ENCODE measurements at places on chromosomes 3 and 15.

DNA sequence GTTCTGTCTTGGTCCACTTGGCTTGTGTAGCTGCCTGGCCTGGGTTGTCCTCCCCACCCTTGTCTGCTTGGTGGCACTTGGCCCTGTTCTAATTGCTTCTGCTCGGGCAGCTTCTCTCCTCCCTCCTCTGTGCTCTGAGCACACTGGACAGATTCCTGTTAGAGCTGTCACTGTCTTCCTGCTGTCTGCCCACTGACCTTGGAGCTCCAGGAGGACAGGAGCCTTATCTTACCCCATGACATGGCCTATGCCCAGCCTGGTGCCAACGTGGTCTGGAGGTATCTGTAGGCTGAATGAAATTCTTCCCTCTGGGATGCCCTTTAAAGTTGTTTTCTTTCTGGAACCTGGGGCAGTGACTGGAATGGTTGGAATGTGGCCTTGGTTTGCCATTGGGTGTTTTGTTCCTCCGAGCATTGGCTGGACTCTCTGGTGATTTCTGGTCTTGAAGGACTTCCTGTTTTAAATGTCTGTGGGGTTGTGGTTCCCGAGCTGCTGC is 94.1 kb downstream of the FAM43A start:
- no peak for DNase-seq

DNA sequence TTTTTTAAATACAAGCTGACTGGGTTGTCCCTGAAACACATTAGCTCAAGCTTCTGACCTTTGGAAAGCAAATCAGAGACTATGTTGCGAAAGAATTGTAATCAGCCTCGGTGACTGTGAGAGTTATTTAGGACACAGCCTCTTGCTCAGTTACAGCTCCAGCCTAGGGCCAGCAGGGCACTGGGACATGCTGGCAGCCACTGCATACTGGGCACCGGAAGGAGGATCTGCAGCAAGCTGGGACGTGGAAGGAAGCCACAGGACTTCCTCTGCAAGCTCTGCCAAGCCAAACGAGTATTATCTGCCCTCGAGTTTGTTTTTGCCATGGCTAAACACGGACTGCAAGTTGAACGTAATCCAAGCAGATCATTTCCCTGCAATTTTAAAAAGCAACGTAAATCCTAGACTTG is 24.4 kb upstream of the COPG1 start:
- DNase-seq = peak; percentile 58

- DNase-seq = no peak
Observed at GRCh38 chr3:47028667-47029066, 49.2 kb downstream of the NBEAL2 start.

- no peak for DNase-seq
Observed at GRCh38 chr15:48695827-48696573, 50.5 kb upstream of the FBN1 start.

DNA sequence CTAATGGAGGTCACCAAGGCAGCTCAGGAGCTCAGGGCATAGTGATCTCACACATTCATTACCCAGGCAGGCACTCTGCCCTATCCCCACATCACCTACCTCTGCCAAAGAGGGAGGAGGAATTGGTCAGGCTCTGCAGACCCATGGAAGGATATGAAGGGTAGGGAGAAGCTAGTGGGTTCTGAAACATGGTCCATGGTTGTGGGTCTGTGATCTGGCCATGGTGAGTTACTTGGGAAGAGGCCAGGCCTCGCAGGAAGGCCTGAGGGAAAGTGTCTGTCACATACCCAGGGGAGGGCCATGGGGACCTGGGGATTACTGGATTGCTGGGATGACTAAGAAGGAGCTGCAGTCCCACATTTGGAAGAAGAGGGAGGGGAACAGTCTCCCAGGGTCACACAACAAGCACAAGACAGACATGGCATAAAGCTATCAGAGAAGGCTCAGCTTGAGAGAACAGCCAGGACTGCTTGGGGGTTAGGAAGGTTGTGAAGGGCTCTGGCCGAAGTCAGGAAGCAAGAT is 1.4 kb upstream of the PRSS50 start:
- DNase-seq = no peak

DNA sequence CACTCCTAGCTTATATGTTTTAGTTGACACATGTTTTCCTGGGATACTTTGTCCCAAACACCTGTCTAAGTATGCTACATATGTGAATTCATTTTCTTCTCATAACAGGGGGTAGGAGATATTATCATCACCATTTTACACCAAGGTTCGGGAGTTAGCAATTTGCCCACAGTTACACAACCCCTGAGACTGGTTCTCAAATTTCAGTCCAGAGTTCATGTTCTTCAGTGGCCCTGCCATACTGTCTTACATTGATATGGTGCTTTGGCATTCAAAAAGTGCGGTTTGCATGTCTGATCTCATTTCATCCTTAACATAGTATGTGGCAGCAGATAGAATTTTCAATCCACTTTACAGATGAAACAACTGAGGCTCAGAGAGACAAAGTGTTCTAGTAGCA is 38.4 kb downstream of the ROBO2 start:
- no peak for DNase-seq

DNA sequence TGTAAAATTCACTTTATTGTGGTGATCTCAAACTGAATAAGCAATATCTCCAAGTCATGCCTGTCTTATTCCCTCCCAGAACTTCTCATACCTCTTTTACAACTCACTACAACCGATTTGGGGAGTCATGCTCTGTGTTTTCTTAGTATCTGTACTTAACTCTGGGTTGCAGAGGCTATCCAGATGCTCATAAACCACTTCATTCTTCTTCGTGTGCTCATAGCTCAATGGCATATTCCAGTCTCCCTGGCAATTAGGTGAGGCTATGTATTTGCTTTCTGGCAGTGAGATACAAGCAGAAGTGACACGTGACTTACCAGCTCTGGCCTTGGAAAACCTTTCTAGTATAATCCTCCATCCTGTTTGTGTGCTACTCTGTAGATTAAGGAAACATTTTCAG is 360.9 kb downstream of the ZNF385D start:
- DNase-seq = peak; percentile 81

DNA sequence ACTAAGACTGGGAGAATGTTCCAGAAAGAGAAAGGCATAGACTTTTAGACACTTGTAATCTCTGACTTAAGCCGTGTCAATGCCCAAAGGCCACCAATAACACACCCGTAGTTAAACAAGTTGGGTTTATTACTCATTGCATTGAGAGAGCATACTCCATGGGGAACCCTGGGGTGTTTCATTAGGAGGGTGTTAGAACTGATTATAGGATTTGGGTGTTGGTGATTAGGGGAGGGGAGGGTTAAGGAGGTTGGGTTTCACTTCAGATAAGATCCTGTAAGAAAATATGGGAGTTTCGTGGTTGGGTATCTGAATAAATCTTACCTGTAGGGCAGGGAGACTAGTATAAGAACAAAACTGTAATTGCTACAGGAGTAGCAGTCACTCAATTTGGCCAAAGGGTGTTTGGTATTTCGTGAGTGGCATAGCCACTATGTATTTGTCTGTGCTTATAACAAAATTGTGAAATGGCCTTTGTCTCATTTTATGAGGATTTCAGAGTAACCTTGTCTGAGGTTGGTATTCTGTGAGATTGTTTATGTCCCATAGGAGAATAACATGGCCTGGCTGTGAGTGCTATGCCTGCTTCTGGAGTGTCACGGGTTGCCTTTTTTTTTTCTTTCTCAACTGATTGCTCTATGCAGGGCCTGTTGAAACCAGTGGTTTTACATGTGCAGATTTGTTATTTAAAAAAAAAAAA is 2.9 kb downstream of the HACD3 start:
- DNase-seq = no peak

- no peak for DNase-seq
Observed at GRCh38 chr3:194300936-194301335, 50.2 kb downstream of the CPN2 start.

DNA sequence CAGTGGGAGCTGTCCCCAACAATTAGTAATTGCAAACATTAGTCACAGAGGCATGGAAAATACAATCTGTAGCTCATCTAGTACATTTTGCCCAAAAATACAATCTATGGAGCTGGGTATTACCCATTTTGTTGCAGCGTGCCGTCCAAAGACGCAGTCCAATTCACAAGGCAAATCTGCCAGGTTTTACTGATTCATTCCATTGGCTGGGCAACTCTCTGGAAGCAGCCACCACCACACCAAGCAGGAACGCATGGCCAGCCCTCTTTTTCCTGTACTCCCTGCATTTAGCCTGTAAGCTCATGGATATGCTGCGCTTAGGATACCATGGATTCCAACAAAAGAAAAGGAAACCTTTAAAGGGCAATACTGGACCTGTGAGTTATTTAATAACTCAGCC is 60.5 kb upstream of the ARRDC4 start:
- no peak for DNase-seq

- no peak for DNase-seq
Observed at GRCh38 chr15:52491472-52491871, 37.2 kb downstream of the MYO5A start.

DNA sequence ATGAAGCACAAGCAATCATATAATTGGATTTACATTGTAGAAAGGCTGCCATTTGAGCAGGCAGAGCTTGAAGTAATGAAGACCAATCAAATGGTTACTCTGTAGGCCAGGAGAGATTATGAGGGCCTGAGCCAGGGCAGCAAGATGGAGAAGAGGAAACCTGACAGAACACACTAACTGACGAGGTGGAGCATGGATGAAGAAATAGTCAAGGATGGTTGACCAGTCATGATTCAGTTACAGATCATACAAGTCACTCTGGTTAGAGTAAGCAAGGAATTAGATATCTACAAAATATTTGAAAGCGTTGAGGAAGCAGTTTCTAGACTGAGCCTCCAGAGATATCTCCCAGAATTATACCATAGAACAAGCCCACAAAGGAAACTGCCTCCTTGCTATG is 101.8 kb upstream of the THSD4 start:
- no peak for DNase-seq

- no peak for DNase-seq
Observed at GRCh38 chr3:124650798-124651197, 79.5 kb upstream of the UMPS start.

- DNase-seq = no peak
Observed at GRCh38 chr3:106247902-106248684, 379.3 kb upstream of the CBLB start.

- DNase-seq = no peak
Observed at GRCh38 chr3:5095886-5096285, 26.2 kb upstream of the ARL8B start.

DNA sequence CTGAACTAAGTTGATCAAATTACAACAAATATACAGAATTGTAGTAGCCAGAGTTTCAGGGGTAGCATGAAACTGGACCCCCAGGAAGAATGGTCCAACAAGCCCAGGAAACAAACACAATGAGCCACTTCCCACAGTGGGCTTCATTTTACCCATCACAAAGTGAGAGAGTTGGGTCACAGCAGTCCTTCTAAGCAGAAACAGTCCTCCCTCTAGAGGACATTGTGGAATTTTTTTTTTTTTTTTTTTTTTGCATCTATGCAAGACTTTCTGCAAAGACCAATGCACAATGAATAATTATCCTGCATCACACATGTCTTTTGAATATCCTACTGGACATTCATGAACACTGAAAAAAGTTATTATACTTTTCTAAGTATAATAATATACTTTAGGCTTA is 73.8 kb upstream of the ATP13A5 start:
- DNase-seq = peak; percentile 38

- no peak for DNase-seq
Observed at GRCh38 chr3:155496206-155496605, 202.7 kb upstream of the STRIT1 start.

DNA sequence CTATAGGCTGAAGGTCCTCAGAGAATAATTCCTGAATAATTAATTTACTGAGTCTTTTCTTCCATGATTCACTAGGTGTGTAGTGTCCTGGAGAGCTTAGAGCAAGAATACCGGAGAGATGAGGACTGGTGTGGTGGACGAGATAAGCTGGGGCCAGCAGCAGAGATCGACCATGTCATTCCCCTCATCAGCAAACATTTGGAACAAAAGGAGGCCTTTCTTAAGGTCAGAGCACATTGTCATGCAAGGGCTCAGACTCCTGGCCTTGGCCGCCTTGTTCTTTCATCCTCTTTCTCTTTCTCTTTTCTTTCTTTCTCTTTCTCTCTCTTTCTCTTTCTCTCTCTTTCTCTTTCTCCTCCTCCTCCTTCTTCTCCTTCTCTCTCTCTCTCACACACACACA is 291.4 kb upstream of the UMPS start:
- DNase-seq = no peak

DNA sequence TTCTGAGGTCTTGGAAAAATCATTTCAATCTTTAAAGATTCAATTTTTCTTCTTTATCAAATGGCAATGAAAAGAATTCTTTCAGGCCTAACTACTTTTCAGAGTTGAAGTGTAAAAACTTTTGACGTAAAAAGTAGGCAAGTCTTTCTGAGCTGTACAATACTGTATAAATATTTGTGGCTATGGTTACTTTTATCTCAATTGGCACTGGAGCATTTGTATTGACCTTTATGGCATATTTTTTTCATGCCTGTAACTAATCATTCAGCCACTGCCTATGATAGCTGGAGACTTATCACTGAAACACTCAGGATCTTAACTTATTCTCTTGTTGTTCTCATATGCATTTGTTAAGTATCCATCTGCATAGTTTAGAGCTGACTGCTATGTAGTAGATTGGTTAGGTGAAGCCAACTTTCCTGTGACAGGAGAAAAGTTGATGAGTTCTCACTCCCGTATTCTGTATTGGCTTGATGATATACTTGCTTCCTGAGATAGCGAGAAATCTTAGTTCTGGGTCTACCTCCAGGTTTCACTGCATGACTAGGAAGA is 290.4 kb upstream of the TBL1XR1 start:
- DNase-seq = no peak

DNA sequence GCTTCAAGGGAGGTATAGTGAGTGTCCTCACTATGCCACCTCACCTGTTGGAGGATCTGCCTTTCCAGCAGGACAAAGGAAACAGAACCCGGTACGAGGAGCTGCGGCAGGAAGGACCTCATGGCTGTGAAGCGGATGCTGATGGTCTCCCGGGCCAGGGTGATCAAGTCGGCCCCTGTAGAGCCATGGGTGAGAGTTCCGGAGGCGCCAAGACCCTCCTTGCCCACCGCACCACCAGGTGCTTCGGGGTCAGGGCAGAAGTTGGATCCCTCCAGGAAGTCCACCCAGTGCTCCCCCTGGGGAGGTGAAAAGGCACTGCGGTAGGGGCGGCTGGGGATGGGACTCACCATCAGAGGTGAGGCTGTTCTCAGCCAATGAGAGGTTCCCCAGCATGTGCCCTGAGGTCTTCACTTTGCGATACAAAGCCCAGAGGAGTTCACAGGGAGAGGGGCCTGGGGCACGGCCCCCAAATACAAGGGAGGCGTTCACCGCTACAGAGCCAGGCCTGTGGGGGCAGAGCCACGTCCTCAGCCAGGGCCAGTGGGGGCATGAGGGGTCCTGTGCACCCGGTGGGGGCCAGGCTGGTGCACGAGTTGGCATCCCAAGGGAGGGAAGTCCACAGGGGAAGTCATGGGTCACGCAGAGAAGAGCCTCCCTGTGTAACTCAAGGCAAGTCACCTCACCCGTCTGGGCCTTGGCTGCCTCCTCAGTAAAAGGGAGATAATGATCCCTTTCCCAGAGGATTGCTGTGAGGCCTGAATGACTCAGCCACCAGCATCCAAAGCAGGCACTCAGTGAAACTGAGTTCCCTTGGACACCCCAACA is 27.7 kb downstream of the C15orf39 start:
- no peak for DNase-seq

DNA sequence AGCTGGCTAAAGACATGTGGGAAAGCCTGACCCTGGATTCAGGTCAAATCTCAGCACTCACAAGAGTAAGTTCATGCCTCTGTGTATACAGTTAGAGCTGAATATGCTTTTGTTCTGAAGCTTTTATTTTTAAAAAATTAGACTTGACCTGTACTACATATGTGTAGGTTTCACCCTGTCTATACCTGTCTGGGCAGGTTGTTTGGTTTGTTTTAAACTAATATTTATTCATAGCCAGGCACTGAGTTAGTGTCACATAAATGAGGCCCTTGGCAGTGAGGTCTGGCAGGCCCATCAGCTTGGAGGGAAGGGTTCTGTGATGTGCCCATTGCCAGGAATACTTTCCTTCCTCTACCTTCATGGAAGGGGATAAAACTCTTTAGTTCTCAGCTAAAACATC is 1.9 kb downstream of the DNAJA4 start:
- peak; percentile 48 for DNase-seq

Measured in NCI-H2081 (cell line).